Stimulated activated CD4-positive, alpha-beta T cell treated with anti-CD3 and anti-CD28 coated beads, Interleukin-15, amount 100 ng/mL, for 1 hour (primary cell): ENCODE measurements at places on chromosomes 11 and 22.

GRCh38 chr11:370070-370941, 1.0 kb downstream of the B4GALNT4 start:
- DNase-seq = no peak

DNA sequence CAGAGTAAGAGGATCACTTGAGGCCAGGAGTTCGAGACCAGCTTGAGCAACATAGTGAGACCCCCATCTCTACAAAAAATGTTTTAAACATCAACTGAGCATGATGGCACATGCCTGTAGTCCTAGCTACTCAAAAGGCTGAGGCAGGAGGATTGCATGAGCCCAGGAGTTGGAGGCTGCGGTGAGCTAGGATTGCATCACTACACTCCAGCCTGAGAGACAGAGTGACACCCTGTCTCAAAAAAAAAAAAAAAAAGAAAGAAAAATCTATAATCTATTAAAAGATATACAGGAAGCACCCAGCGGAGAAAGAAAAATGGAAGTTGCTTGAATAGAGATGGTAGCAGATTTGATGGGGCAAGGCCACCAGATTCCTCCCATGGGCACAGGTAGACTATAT, 61.8 kb downstream of the FAM83F start:
- DNase-seq = no peak

DNA sequence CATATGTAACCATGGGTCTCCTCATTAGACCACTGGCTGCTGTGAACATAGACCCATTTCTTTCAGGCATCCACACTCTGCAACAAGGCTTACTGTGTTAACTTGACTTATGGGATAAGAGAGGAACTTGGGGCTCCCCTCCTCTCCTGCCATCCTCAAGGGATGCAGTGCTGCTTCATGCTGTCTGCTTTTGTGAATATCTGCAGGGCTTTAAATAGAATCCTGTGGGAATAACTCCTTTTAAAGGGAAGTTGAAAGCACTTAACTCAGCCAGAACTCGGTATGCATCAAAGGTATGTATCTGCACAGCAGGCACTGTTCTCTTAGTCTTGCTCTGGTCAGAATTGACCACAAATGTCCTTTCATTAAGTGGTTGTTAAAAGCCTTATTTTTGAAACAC, 222.5 kb upstream of the KIRREL3 start:
- DNase-seq = no peak

DNA sequence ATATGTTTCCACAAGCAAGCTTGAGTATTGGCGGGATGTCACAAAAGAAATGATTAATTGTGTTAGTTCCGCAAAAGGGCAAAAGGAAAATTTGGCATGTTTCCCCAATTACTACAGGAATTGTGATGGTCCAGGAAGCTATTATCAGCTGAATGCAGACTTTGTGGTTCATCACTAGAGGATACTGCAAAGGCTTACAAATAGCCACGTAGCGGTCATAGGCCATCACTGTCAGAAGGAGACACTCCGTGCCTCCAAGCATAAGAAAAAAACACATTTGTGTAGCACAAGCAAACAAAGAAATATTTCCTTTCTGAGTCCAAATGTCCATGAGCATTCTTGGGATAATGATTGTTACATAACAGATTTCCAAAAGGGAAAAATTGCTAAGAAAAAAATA, 1.8 kb downstream of the OR10AG1 start:
- no peak for DNase-seq

- no peak for DNase-seq
Measured at GRCh38 chr11:110093407-110094297, 460 bp downstream of the ZC3H12C start.

- DNase-seq = no peak
Measured at GRCh38 chr11:128235426-128235825, 351.9 kb downstream of the ETS1 start.

- DNase-seq = no peak
Measured at GRCh38 chr11:50182486-50182885, 149.8 kb downstream of the OR4C45 start.

DNA sequence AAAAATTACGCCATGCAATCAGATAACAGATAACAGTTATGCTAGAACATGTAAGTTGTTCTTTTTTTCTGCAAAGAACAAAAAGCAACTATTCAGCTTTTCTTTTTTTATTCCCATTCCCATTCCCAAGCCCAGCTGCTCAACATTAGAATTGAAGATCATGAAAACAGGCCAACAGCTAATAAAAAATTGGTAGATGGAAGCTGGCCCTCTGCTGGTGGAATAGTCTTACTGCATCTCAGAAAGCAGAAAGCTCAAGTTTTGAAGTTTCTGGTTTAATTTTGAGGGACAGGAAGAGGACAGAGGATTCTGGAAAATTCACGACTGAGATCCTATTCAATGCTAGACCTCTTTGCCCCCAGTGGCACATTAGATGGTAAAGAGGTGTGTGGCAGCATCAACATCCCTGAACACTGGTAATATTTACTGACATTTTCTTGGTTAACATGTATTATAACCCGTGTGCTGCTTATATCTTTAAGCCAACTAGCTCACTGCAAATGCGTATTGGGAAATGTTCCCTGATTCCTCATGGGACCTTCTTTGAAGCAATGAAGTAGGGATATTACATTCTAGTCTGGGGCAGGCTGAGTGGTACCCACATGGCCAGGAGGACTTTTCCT, 591.2 kb downstream of the OPCML start:
- no peak for DNase-seq

DNA sequence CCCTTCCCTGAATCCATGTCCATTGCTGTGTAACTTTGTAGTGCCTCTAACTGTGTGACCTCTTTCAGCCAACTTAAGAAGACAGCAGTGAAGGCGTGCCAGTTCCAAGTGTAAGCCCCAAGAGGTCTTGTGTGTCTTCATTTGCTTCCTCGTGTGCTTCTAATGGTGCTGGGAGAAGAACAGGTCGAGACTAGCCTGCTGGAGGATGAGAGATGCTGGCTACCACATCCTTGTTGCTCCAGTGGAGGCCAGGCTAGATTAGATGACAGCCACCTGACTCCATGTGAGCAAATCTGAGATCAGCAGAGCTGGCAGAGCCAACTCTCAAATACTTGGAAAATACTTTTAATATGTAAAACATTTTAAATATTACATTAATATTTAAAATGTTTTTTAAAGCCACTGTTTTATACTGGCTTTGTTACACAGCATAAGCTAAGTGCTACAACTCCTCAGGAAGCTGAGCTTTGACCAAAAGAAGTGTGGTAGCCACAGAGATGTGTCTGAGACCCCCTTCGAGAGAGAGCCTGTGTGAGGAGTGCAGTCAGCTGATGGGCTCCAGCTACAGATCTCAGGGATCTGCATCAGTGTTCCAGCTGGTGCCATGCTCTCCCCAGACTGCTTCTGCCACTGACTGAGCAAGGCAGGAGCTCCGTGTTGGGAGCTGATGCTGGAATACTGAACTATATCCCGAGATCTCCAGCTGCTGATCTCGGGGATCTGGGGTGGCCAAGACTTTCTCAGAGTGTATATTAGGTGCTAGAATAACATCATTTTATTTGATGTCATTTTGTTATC, 8.9 kb downstream of the KCNJ11 start:
- DNase-seq = no peak

DNA sequence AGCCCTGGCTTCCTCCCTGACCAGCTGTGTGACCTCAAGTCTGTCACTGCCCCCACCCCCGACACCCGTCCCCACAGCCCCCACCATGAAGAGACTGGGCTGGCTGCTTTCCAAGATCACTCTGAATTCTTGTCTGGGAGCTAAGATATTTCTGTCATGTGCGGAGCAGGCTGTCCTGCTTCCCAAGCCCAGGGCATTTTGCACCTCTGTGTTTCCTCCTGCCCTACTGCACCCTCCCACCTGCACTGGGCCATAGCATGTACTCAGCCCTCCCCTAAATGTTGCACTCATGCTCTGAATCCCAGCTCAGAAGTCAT, 30.3 kb upstream of the MYEOV start:
- no peak for DNase-seq

DNA sequence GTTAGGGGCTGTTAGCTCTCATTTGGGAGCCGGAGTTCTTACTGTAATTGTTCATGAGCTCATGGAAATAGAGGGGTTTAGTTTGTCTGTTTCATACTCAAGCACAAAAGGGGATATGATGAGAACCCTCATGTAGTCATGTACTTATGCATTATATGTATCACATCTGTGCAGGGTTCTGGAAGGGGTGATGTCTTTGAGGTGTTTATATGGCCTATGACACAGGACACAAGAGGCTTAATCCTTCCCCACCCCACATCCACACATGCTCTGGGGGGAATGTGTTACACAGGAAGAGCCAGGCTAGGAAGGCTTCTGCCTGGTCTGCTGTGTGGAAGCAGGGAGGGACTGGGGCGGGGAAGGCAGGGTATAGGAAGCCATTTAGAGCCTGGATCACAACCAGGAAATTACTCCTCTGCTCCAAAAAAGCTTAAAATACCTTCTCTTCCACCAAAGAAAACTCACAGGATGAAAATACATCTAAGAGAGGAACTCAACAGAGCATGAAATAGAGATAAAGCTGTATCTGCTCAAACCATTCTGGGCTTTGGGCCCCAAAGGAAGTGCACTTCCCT, 316.1 kb downstream of the TMEM135 start:
- DNase-seq = no peak

GRCh38 chr11:134658481-134659225, 246.6 kb upstream of the B3GAT1 start:
- no peak for DNase-seq

DNA sequence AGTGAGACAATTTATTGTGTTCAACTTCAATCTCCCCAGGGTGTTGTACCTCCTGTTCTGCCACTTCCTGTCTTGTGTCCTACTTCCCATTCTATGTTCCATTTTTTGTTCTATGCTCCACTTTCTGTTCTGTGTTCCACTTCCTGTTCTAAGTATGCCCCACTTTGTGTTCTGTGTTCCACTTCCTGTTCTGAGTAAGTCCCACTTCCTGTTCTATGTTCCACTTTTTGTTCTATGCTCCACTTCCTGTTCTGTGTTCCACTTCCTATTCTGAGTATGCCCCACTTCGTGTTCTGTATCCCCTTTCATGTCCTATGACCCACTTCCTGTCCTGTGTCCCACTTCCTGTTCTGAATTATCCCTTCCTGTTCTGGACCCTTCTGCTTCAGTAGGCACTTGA, 732.7 kb downstream of the TBC1D22A start:
- DNase-seq = no peak

DNA sequence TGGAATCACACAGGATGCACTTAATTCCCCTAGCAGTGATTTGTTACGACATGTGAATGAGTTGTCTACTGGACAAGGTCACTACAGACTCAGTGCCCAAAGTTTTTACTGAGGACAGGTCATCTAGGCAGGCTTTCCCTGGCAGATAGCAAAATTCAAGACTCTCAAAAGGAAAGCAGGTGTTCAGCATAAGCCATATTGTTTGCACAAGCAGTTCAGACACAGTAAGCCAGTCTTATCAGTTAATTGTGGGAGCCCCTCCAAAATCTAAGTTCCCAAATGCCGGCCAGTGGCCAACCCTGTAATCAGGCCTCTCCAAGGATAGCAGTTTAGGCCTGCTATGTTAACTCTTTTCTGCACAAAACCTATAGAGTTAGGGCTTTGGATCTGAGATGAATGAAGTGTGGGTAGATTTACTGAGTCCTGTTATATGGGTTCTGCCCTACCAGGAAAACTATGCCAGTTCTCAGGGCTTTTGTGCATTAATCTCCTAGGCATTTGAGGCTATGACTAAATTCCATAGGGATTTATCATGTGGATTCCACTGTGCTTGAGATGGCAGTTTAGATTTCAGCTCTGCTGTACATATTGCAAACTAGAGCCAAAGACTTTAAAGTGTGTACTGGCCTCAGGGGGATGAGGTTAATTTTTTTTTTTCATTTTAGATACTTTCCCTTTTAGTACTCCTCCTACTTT, 4.8 kb upstream of the ARHGEF12 start:
- DNase-seq = no peak

DNA sequence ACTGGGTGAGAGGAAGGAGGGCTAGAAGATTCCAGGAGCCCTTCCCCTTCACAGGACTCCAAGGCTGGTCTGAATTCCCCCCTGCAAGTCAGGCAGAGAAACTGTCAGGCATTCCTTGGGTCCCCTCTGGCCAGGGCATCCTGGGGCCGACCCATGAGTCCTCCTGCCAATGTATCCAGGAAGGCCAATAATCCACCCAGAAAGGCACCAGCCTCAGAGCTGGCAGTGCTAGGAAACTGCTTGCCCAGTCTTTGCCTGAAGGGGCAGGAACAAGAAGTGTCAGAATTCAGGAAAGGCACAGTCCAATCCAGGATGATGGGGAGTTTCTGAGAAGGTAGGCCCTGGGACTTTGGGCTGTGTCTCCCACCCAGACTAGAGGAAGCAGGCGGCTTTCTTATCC, 41.0 kb downstream of the BUD13 start:
- DNase-seq = no peak

- DNase-seq = no peak
Measured at GRCh38 chr11:6968816-6969215, 42.6 kb downstream of the ZNF215 start.

- no peak for DNase-seq
Measured at GRCh38 chr22:24451162-24451561, 23.8 kb downstream of the ADORA2A start.

- DNase-seq = no peak
Measured at GRCh38 chr11:130721023-130721681, 195.1 kb downstream of the SNX19 start.

DNA sequence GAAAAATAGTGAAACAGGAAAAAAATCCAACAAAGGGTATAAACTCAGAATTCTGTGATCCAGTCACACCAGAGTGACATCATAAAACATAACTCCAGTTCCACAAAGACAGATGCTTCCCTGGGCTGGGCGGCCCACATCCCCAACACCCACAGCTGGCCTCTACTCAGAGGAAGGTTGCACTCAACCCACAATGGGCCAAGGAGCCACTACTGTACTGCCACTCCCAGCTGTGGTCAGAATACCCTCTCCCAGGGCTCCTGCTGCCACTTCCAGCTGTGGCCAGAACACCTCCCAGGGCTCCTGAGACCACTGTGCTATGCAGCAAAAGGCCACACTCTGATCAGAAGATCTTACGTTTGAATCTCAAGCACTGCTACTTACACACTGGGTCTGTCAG, 18.3 kb downstream of the SMCO4 start:
- no peak for DNase-seq

GRCh38 chr11:117430293-117430955, 102.8 kb downstream of the CEP164 start:
- no peak for DNase-seq

DNA sequence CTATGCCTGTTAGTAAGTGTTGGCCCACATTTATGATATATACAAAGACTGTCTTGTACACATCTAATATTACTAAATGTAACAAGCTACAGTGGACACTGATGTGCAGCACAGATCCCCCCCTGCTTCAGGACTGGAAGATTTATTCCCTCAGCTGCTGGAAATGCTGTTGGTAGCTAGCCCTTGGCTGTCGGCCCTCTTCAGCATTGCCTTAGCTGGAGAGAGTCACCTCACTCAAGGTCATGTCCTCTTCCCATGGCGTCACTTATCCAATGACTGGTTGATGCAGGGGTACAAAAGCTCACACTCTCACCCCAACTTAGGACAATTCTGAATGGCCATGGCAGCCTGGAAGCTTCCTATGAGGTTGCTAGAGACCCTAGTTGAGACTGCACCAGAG, 312.7 kb downstream of the SOX6 start:
- no peak for DNase-seq

GRCh38 chr11:28460348-28460747, 352.2 kb downstream of the METTL15 start:
- DNase-seq = no peak

GRCh38 chr22:19367763-19368367, 63.7 kb downstream of the HIRA start:
- DNase-seq = no peak

- peak; percentile 90 for DNase-seq
Measured at GRCh38 chr11:65498977-65499712, at the start of gene MALAT1. Gene MALAT1 (plus strand): TSS chr11:65499045.

- no peak for DNase-seq
Measured at GRCh38 chr22:20015971-20016733, 471 bp downstream of the ARVCF start.

GRCh38 chr11:76047766-76048165, 158.5 kb downstream of the WNT11 start:
- DNase-seq = no peak
